ENCODE measurements at places on chromosomes 2 and 18. TPM values are rescaled to one million over a fixed set of nuclear protein-coding genes. Genes with fewer than 3 reads are reported as not detected.

The ITPRIPL1 gene
- 0.75 TPM for total RNA-seq

The CXCR1 gene
- not detected for total RNA-seq

The ALKAL2 gene
- total RNA-seq: not detected

The CAPN14 gene
- under 0.01 TPM for total RNA-seq

The SERPINB10 gene
- total RNA-seq: 0.09 TPM

The XDH gene
- total RNA-seq: not detected

The CNGA3 gene
- total RNA-seq: not detected

The TUBA4B gene
- not detected for total RNA-seq

The C2orf78 gene
- total RNA-seq: not detected
